PC-9 (cell line): ENCODE measurements at places on chromosomes 3 and 15. TPM values are rescaled to one million over a fixed set of nuclear protein-coding genes. Genes with fewer than 3 reads are reported as not detected.
A peak's percentile ranks its signal among the peaks of the same experiment; 100 is the strongest.

GRCh38 chr3:7854266-7854665 lies 647.4 kb upstream of the LMCD1 start:
- DNase-seq = no peak

DNA sequence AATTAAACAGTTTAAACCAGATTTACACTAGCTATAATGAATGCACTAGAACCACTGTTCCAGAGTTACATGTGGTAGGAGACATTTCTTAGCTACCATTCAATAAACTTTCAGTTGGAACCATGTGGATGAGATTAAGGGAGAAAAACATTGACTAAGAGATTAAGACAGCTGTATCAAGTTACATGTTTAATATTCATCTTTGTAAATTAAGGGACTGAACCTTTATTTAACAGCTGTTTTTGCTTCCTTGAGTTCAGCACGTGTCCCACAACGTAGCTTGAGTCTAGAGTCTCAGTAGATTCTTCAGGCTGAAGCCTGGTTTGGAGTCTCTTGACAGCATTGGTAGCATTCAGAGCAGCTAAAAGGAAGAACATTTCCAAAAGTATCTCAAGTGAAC lies 27.2 kb upstream of the CFAP44 start:
- no peak for DNase-seq

GRCh38 chr3:195834675-195835583 lies 23.2 kb upstream of the MUC4 start:
- DNase-seq = no peak

GRCh38 chr3:183210862-183211341 lies 42.2 kb upstream of the B3GNT5 start:
- DNase-seq = peak; percentile 50

DNA sequence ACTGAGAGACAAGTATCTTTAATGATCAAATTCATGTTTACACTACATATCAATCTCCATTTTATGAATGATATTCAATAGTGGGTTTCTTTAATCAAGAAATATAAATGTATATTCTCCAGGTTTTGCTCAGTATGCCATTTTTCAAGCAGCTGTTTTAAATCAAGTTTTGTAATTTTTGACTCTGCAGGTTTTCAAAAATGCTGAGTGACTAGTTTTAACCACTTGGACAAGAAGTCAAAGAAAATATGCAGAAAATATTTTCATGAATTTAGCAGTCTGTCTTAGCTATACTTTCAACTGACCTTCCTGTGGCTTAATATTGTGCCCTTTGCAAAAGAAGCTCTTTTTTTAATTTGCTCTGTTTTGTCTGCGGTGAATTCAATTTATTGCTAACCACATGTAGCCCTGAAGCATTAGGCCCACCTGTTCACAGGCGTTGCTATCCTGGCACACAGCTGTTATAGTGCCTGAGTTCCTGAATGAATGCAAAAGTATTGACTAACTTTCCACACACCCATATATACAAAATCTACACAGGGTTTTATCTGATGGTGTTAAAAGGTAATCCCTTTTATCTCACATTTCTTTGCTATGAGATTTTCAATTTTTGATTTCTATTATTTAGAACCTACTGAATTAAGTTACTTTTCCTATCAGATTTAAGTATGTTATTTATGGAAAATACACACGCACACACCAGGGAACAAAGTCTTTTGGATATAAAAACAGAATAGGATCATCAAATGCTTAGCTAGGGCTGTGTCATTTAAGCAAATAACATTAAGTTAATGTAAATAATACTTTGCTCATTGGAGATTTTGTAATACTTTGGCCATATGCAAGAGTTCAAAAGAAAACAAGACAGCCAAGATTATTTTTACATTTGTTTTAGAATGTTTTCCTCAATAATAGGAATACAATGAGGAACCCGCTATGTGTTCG lies 1166.1 kb upstream of the GBE1 start:
- DNase-seq = no peak

GRCh38 chr15:56367156-56367555 lies 1.9 kb downstream of the TEX9 start:
- DNase-seq = no peak

- DNase-seq = no peak
These were observed 17.8 kb downstream of the CEP19 start for GRCh38 chr3:196694202-196694638.

The KBTBD13 gene
- total RNA-seq = not detected in 2 replicates

- DNase-seq = no peak
These were observed 102.6 kb upstream of the SLC6A6 start for GRCh38 chr3:14299767-14300166.

The COL8A1 gene
- total RNA-seq = 6.6 and 8.1 TPM in 2 replicates

The UBL7 gene
- total RNA-seq = 73.9 and 89.6 TPM in 2 replicates

GRCh38 chr3:155664925-155665695 lies 79.8 kb downstream of the PLCH1 start:
- DNase-seq = no peak

The RPL39L gene
- 73.9 and 81.3 TPM in 2 replicates for total RNA-seq

The CX3CR1 gene
- total RNA-seq = not detected in 2 replicates

The EBLN2 gene
- 5.5 and 5.6 TPM in 2 replicates for total RNA-seq

DNA sequence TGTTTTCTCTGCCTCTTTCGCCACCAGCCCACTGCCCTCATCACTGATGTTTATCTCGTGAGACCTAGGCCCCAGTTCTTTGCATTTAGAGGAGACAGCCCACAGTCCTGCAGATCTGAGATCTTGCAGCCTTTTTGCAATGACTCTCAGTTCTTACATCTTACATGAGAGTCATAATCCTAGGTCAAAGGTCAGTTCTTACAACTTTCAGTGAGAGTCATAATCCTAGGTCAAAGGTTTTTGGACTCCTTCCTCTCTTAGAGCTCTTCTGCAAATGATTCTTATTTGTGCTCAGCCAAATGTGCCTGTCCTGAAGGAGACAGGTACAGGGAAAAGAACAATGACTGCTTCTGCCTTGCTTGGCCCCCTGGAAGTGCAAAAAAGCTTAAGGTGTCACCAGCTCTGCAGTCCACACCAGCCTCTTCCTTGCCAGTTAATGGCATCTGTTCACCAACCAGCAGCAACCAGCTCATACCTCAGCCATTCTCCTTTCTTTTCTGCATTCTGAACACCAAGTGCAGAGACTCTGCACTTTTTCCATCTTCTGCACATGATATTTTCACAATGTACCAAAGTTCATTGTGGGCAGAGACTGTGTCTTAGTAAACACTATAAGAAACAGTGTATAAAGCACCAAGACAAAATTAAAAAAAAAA lies 67.1 kb downstream of the ABHD5 start:
- no peak for DNase-seq

The ST3GAL6 gene
- 5.4 and 6.6 TPM in 2 replicates for total RNA-seq

- peak; percentile 93 for DNase-seq
These were observed at the start of gene RBM6 for GRCh38 chr3:49939858-49940666. RBM6 (plus strand) TSS chr3:49940150; CDS start chr3:49962642, 22,492 bp downstream.

DNA sequence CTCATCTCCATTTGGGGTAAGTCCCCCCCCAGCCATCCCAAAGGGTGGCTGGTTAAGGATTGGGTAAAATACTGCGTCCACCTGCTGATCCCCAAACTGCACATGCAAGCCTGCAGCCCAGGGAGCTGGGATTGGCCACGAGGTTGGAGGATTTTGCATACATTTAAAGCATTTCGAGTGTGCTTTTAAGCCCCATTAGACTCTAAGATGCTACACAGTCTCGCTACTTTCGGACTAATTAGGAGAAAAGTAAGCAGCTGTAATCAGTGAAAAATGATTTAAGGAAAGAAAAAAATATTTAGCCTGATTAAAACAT lies 23.9 kb downstream of the SLC6A6 start:
- no peak for DNase-seq

DNA sequence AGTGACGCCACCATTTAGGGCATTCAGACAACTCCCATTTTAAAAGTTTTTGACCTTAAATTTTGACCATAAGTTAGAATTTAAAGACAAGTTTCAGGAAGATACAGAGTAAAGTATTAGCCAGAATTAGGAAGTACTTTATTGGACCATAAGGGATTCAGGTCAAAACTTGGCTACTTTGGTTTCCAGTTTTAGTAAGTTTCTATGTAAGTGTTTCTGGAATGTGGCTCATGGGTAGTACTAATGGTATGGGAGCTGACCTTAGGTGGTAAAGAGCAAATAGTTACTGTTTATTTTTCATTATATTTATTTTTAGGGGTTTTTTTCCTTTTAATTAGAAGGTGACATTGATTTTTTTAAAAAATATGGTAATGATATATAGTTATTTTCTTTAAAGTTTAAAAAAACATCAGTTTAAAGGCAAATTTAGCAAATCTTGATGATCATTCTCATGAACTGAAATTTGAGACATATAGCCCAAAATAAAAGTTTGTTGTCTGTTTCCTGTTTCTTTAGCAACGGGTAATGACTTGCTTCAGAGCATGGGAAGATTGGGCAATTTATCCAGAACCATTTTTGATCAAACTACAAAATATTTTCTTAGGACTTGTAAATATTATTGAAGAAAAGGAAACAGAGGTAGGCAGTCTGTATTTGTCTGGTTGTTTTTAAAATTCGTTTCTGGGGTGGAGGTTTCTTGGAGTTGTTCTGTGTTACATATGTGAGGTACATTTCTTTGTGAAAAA lies 34.3 kb downstream of the U2SURP start:
- DNase-seq = peak; percentile 61

GRCh38 chr3:169085827-169086226 lies 577.7 kb downstream of the MECOM start:
- peak; percentile 31 for DNase-seq

The SLC12A1 gene
- not detected in 2 replicates for total RNA-seq

DNA sequence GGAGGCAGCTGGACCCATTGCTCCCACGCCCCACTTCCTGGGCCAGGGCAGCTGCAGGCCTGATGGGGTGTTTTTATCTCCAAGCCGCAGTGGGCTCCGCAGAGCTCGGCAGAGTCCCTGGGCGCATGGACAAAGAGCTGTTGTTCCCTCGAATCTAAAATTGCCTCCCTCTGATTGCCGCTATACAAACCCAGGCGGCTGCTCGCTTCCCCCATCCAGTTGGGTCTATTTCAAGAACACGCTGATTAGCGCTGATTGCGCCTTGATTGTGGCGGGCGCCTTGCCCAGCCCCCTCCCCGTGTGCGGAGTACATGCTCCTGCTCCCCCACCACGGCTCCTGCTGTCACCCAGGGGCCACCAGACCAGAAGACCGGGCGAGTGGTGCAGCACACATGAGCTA lies 43.4 kb upstream of the SLC6A1 start:
- DNase-seq = no peak
